ENCODE measurements at places on chromosomes 6 and 20.

DNA sequence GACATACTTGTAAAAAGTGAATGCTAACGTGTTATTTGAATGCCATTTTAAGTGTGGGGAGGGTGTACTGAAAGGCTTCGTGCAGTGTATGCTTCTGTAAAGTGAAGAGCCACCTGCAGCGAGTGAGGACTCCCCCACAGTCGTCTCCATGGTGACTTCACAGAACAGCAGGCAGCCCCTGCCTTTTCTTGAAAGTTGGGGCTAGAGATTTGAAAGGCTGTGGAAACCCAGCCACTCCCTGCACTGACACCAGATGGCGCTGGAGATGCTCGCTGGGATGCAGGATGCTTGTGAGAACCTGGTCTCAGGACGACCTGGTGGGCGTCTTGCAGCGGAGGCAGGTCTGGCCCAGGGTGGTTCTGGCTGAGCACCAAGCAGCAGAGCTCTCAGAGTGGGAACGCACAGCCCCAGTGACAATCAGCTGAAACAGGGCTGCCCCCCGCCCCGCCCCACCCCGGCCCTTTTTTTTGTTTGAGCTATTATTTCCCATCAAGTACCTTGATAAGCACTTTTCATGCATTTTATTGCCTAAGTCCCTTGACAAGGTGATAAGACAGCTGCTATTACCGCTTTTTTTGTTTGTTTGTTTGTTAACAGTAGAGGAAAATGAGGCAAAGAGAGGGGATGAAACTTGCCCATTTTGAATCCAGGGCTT lies 150.3 kb downstream of the SYCP2 start:
- DNase-seq: peak; percentile 23

DNA sequence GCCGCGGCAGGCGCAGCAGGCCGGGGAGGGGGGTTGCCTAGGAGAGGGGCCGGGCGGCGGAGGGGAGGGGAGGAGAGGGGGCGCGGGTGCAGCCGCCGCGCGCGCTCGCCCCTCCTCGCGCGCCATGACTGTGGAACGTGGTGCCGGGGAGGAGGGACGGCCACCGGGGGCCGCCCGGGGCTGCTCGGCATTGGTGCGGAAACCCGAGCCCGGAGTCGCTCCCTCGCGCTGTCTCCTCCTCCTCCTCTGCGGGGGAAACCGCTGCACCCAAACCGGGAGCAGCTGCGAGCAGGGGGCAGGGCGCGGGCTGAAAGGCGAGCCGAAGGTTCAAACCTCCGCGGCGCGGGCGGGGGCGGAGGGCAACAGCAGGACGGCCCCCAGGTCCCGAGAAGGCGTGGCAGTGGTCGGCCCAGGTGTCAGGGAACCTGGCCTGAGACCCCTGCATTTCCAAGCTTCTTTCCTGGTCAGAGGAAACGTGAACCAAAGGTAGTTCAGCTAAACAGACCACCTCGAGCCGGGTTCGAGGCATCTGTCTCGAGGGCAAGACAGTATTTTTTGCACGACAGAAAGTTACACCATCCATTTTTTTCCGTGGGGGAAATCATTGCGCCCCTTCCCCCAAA lies 1.4 kb upstream of the TRERF1 start:
- DNase-seq: peak; percentile 92

DNA sequence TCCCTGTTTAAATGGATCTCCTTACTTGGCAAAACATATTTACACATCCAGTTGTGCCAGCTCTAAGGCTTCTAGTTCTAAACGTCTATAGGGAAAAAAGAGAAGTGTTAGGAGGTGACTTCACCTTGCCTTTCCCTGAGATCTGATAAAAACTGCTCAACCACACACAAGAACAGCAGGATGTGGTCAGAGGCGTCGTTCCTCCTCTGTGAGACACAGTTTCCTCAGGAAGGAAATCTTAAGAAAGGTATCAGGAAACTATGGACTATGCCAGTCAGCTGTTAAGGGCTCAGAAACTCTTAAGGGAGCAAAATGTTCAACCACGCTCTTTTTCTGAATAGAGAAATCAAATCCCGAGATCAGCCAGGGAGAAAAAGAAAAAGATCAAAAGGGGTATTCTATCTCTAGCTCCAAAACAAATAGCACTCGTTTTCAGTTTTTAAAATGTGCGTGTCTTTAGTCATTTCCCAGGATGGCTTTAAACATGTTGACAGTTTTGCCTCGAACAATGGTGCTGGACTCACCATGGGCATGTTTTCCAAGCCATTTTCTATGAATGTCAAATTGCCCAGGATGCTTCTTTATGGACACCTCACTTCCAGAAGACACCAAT lies 154.5 kb downstream of the HACE1 start:
- DNase-seq: peak; percentile 81

- DNase-seq: no peak
These were observed 24.0 kb upstream of the MYT1 start for GRCh38 chr20:64140061-64140931.

DNA sequence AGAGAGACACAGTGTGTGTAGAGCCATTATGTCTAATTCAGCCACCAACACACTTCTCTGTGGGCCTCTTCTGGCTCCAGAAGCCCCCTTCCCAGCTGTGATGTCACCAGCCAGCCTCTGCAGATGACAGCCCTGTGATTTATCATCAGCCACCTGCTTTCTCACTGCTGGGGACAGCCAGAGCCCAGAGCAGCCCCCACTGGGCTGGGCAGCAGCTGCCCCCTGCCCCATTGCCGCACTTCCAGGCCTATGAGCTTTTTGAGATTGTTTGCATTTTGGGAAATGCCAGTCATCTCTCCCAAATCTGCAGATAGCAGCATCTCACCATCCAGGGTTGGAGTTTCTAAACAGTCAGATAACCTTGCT lies 21.9 kb upstream of the STX16 start:
- peak; percentile 49 for DNase-seq

GRCh38 chr6:104357928-104358327 lies 501.8 kb downstream of the HACE1 start:
- DNase-seq: no peak

DNA sequence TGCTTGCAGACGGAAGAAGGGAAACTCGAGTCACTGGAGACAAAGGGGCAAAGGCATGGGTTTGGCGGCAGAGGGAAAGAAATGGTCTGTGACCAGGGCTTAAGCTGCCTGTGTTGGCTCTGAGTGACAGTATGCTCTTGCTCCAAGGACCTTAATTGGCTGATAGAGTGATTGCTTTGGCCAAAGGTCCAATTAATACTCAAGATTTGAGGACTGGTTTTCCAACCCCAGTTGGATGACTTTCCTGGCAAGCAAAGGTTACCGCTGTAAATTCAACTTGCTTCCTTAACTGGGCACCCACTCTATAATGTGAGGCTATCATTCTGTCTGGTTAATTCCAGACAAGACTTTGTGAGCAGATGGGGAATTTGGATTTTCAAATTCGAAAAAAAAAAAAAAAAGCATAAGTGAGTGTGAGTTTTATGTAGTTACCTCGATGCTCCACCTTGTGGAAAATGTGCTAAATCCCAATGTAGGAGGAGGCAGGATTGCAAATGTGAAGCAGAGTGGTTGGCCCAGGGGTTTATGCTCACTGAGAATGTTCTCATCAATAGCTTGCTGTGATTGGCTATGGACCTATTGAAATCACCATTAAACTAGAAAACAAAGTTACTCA lies 150.7 kb upstream of the GMDS start:
- no peak for DNase-seq

DNA sequence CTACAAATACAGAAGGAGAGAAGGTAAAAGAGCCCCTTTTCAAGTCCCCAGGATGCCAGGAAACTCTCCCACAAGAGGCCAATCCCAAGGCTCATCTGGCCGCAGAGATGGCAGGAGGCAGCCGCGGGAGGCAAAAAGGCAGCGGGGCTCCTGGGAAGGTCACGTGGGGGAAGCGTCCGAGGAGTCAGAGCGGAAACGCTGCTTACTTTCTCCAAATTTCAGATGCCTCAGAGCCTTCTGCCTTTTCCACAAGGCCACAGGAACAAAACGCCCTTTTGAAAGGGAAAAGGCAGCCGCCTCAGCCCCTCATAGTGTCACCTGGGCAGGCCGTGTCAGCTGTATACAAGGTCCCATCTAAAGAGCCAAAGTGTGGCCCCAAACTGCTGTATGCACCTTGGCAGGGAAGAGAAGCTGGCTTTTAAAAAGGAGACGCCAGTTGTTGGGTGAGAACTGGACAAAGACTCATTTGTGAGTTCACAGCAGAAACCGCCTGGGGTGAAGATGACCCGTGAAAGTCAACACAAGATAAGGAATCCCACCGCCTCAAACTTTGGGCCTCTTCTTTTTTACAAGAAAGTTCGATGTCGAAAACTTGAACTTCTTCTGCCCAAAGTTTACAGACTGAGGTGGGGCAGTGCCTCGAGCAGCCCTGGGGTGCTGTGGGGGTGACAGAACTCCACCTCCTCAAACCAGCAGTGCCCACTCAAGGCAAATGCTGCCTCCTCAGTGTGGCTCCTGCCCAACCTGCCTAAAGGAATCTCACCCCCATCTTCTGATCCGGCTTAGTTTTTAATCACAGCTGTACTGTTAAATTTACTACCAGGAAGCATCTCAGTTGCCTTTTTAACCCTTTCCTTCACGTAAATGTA lies 45.4 kb downstream of the EZR start:
- no peak for DNase-seq

DNA sequence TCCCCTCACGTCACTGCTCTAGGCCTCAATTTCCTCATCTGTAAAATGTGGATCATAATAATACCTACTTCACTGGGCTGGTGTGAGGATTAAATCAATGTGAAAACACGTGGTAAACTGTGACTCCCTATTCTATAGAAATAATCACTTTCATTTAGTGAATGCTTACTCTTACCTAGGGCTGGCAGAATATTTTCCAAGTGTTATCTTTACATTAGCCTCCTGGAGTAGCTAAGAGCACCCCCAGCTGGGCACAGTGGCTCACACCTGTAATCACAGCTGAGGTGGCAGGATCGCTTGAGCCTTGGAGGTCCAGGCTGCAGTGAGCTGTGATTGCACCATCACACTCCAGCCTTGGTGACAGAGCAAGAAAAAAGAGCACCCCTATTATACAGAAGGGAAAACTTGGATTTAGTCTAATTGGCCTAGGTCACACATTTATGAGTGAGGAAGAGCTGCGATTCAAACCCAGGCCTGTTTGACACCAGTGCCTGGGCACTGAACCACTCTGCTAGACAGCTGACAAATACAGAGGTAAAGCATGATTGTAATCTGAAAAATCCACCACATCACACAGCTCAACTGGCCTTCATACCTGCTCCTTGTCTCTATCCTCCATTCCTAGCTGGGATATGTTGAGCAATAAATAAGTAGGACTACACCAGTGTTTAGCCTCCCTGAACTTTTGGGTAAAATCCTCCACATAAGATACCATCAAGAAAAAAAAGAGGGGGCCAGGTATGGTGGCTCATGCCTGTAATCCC lies 1.4 kb upstream of the SNTA1 start:
- no peak for DNase-seq

DNA sequence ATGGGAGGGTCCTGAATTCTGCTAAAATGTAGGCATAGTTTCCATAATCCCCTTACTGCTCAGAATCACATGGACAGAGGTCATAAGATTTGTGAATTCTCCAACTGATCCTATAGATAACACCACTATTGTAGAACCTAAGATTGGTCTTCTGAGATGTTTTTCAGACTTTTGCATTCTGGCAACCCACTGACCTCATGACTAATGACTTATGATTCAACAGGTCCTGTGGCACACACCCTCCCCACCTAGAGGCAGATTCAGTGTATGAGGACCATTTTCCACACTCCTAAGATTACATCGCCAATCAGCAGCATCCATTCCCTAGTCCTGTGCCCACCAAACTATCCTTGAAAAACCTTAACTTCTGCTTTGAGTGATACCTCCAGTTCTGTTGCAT lies 207.2 kb downstream of the BTBD9 start:
- DNase-seq: peak; percentile 29

- DNase-seq: peak; percentile 41
These were observed 40.4 kb downstream of the DLL1 start for GRCh38 chr6:170250455-170250854.

- no peak for DNase-seq
These were observed 59.4 kb downstream of the NPEPL1 start for GRCh38 chr20:58751979-58752378.

- DNase-seq: no peak
These were observed 25.3 kb upstream of the MDGA1 start for GRCh38 chr6:37723016-37723415.

GRCh38 chr6:142886431-142887170 lies 58.4 kb downstream of the HIVEP2 start:
- DNase-seq: peak; percentile 56

- DNase-seq: peak; percentile 17
These were observed at the start of gene SGK1 for GRCh38 chr6:134317471-134318131. SGK1 (minus strand) TSS chr6:134318112; CDS start chr6:134317460, 652 bp downstream.

- no peak for DNase-seq
These were observed 223.4 kb downstream of the SLC24A3 start for GRCh38 chr20:19435821-19436220.

GRCh38 chr20:3222635-3223600 lies 13.6 kb downstream of the ITPA start:
- no peak for DNase-seq

DNA sequence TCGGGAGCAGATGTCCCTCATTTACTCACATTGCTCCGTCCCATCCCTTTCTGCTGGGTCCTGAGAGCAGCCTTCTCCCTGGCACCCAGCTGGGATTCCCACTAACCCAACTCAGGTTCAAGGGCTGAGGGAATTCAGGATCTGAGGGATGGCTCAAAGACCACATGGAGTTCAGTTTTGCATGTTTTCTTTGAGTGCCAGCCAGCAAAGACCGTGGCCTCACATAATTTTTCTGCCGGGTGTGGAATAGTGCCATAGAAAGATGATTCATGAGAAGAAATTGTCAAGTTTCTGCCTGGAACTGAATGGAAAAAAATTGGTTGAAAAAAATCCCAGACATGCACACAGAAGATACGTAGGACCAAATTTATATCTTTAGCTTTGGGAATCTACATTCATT lies 168.6 kb downstream of the CD83 start:
- peak; percentile 93 for DNase-seq

- no peak for DNase-seq
These were observed 35.6 kb downstream of the RBM38 start for GRCh38 chr20:57426831-57427230.

GRCh38 chr6:142303176-142303533 lies 1.3 kb downstream of the ADGRG6 start:
- no peak for DNase-seq

GRCh38 chr6:44011350-44011920 lies 115.8 kb downstream of the MRPL14 start:
- peak; percentile 44 for DNase-seq

- no peak for DNase-seq
These were observed 8.9 kb downstream of the GFOD1 start for GRCh38 chr6:13478525-13478966.

- DNase-seq: no peak
These were observed 177.4 kb downstream of the TAF4 start for GRCh38 chr20:61888101-61888865.

DNA sequence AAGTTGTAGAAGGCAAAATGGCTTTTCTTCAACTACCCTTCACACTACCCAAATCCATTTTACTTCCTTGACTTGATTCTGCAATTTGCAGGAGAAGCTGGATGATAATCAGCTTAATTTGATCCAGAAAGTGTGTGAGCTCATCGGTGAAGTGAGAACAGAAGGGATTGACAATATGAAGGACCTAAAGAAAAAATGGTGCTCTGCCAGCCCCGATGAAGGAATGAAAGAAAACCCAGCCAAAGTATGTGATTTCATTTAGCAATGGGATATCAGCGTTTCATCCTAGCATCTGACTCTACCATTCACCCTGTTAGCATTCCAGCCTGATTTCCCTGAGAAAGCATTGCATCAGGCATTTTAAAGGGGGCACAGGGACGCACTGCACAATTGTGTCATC lies 41.5 kb downstream of the CD164 start:
- DNase-seq: no peak

Measured in LHCN-M2 (cell line).